Naive thymus-derived CD8-positive, alpha-beta T cell (primary cell): ENCODE measurements at places on chromosomes 5 and 9.
A peak's percentile ranks its signal among the peaks of the same experiment; 100 is the strongest.

DNA sequence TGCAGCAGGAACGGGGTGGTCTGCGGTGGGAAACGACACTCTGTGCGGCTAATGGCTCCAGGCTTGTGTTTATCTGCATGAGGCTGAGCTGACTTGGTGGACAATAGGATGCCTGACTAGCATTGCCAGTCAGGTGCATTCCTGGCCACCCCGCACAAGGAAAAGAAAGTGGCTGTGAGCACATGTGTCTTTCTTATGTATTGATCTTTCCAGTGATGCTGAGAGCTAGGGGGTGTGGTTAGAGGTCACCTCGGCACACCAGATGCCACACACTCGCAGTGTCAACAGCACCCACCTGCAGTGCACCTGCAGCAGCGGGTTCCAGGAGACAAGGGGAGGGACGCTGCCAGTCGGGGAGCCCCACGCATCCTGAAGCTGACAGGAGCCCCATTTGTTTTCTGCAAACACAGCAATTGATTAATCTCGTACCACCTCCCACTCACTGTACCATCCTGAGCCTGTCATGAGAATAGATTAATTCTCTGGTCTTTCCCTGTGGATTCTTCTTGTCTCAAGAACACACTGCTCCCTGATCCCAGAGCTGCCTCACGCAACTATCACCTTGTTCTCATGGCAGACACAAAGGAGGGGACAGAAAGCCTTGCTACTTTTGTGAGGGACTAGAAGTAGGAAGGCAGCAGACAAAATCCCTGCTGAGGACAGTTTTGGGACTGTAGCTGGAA is 251.7 kb upstream of the WWC1 start:
- no peaks in the 10 kb centered on the region for H3K4me1 ChIP-seq
- no peaks in the 10 kb centered on the region for H3K27me3 ChIP-seq
- no peak overlapping the region for H3K4me3 ChIP-seq
- no peaks in the 10 kb centered on the region for H3K36me3 ChIP-seq
- no peak for DNase-seq

GRCh38 chr5:172664681-172665541 is 23.8 kb downstream of the NEURL1B start:
- H3K27me3 ChIP-seq: no peaks in the 10 kb centered on the region
- H3K4me1 ChIP-seq: no peaks in the 10 kb centered on the region
- no peak overlapping the region for H3K27ac ChIP-seq
- no peak for DNase-seq

- peaks cover 7% of the 10 kb centered on the region for H3K27me3 ChIP-seq
- DNase-seq: no peak
- no peak overlapping the region for H3K27ac ChIP-seq
- H3K4me3 ChIP-seq: no peak overlapping the region
These were observed 116.1 kb upstream of the CXCL14 start for GRCh38 chr5:135694906-135695305.

GRCh38 chr5:172622091-172623046 is 18.7 kb upstream of the NEURL1B start:
- no peaks in the 10 kb centered on the region for H3K4me1 ChIP-seq
- no peaks in the 10 kb centered on the region for H3K27me3 ChIP-seq
- no peak overlapping the region for H3K4me3 ChIP-seq
- H3K36me3 ChIP-seq: no peaks in the 10 kb centered on the region
- no peak overlapping the region for H3K27ac ChIP-seq

GRCh38 chr9:112705768-112706427 is 12.0 kb downstream of the INIP start:
- DNase-seq: no peak
- peaks cover 23% of the 10 kb centered on the region for H3K4me1 ChIP-seq
- no peak overlapping the region for H3K27ac ChIP-seq
- H3K27me3 ChIP-seq: no peaks in the 10 kb centered on the region

GRCh38 chr9:673264-673965 is 168.1 kb upstream of the DMRT1 start:
- no peak overlapping the region for H3K4me3 ChIP-seq
- H3K27me3 ChIP-seq: peaks cover under 1% of the 10 kb centered on the region
- H3K27ac ChIP-seq: no peak overlapping the region
- H3K4me1 ChIP-seq: peaks cover 2% of the 10 kb centered on the region
- peaks cover 19% of the 10 kb centered on the region for H3K36me3 ChIP-seq

- DNase-seq: peak; percentile 44
- H3K4me3 ChIP-seq: peak overlapping the region; percentile 68
- H3K36me3 ChIP-seq: no peaks in the 10 kb centered on the region
- H3K27me3 ChIP-seq: no peaks in the 10 kb centered on the region
- peaks cover 27% of the 10 kb centered on the region for H3K4me1 ChIP-seq
- H3K27ac ChIP-seq: peak overlapping the region; percentile 20
These were observed 41.4 kb downstream of the GLRX start for GRCh38 chr5:95781101-95781583.

DNA sequence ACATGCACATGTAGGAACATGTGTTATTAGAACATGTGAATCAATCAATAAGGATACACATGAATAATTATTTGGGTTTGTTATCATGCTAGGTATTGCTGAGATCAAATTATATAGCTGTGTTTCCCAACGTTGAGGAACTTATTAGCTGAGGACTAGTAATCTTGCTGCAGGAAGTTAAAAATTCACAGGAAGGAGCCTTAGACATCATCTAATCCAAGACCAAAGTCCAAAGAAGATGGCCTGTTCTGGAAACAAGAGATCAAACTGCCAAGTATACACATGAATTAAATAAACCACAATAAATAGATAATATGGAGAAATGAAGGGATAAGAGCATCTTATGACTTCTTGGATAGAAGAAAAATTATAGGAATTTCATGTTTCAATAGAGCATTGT is 19.9 kb downstream of the POU5F2 start:
- no peak overlapping the region for H3K4me3 ChIP-seq
- H3K27ac ChIP-seq: no peak overlapping the region
- H3K4me1 ChIP-seq: peaks cover 13% of the 10 kb centered on the region
- H3K36me3 ChIP-seq: peaks cover 12% of the 10 kb centered on the region
- no peaks in the 10 kb centered on the region for H3K27me3 ChIP-seq
- DNase-seq: no peak

DNA sequence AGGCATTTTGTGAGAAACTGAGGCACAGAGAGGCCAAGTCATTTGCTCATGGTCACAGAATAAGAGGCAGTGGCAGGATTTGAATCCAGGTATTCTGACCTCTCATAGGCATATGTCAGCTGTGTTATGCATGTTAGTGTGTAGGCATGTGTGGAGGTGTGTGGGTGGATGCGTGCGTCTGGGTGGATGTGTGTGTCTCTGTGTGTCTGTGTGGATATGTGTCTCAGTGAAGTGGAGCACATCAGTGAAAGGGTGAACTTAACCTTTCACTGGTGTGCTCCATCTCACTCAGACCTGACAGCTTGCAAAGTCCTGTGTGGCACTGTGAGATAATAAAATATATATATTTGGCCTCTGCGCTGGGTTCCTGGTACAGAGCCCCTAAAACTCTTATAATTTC is 32.0 kb upstream of the SMU1 start:
- H3K27ac ChIP-seq: no peak overlapping the region
- no peaks in the 10 kb centered on the region for H3K27me3 ChIP-seq
- H3K4me1 ChIP-seq: no peaks in the 10 kb centered on the region

GRCh38 chr9:114701988-114702387 is 20.0 kb upstream of the TEX48 start:
- H3K27ac ChIP-seq: no peak overlapping the region
- no peak overlapping the region for H3K4me3 ChIP-seq
- no peak for DNase-seq

DNA sequence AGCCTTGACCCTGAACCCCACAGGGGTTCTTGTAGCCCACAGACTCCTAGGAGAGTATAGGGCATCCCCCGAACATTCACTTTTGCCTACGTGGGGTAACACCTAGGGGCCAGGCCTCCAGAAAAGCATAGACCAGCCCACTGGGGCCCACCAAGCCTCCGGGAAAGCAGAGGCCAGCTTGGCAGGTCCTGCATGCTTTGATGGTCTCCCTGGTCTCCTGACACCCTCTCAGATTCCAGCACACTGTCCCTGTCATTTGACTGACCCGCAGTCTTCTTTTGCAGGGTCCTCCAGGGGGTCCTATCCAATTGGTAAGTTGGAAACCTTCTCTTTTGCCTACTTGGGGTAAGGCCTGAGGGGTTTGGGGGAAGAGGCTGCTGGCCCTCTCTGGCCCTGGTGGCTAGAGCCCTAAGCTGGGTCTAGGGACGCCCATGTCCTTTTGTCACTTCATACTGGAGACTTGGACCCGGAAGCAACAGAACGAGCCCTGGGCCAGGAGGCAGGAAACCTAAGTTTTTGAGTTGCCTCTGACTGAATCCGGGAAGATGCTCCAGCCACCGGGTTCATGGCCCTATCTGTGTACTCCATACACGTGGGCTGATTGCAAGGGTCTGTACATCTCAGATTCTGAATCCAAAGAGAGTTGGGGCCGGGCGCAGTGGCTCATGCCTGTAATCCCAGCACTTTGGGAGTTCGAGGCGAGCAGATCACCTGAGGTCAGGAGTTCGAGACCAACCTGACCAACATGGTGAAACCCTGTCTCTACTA is 20.9 kb upstream of the ORM1 start:
- no peak overlapping the region for H3K4me3 ChIP-seq
- H3K4me1 ChIP-seq: peaks cover 9% of the 10 kb centered on the region
- no peak overlapping the region for H3K27ac ChIP-seq
- no peak for DNase-seq

DNA sequence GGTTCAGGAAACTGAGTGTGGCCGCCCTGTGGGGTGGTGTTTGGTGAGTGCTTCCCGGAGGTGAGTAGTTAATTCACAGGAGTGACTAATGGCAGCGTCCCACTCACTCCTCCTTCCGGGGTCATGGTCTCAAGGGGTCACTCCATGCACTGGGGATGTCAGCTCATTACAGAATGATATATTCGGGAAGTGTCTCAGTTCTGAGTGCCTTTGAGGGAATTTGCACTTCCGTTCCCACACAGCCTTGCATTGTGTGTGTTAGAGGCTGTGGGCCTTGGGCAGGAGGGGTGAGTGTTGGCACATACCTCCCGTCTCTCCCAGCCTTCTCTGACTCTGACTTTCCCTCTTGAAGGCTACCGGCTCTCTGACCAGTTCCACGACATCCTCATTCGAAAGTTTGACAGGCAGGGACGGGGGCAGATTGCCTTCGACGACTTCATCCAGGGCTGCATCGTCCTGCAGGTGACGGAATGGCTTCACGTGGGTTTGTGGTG is 10.5 kb upstream of the AHRR start:
- no peaks in the 10 kb centered on the region for H3K4me1 ChIP-seq
- no peaks in the 10 kb centered on the region for H3K27me3 ChIP-seq
- no peak for DNase-seq
- no peaks in the 10 kb centered on the region for H3K36me3 ChIP-seq

- no peak for DNase-seq
- no peak overlapping the region for H3K4me3 ChIP-seq
- peaks cover 28% of the 10 kb centered on the region for H3K36me3 ChIP-seq
These were observed 56.6 kb downstream of the SMC5 start for GRCh38 chr9:70315389-70315788.

GRCh38 chr5:169222934-169223594 is 77.9 kb downstream of the SLIT3 start:
- peaks cover 11% of the 10 kb centered on the region for H3K27me3 ChIP-seq
- no peaks in the 10 kb centered on the region for H3K4me1 ChIP-seq
- H3K27ac ChIP-seq: no peak overlapping the region
- no peaks in the 10 kb centered on the region for H3K36me3 ChIP-seq

DNA sequence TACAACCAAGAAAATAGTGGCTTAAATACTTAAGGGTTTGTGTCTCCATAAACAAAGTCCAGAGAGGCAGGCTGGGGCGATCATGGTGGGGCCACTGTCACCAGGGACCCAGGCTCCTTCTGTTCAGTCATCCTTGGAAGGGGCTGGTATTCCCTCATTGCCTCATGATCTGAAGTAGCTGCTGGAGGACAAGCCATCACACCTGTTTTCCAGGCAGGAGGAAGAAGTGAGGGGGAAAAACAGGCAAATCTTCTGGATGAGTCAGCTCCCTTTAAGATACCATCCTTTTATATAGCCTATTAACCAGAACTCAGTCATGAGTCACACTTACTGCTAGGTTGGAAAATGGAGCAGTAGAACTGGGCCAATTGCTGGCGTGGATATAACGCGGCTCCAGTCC is 92.3 kb downstream of the DAP start:
- DNase-seq: no peak
- no peaks in the 10 kb centered on the region for H3K36me3 ChIP-seq
- H3K4me3 ChIP-seq: no peak overlapping the region
- no peaks in the 10 kb centered on the region for H3K4me1 ChIP-seq
- no peak overlapping the region for H3K27ac ChIP-seq

- H3K4me3 ChIP-seq: peak overlapping the region; percentile 45
- H3K27ac ChIP-seq: peak overlapping the region; percentile 93
- peaks cover 58% of the 10 kb centered on the region for H3K36me3 ChIP-seq
- DNase-seq: peak; percentile 14
- no peaks in the 10 kb centered on the region for H3K27me3 ChIP-seq
- peaks cover 59% of the 10 kb centered on the region for H3K4me1 ChIP-seq
These were observed 103.7 kb downstream of the EHMT1 start for GRCh38 chr9:137722481-137722880.

DNA sequence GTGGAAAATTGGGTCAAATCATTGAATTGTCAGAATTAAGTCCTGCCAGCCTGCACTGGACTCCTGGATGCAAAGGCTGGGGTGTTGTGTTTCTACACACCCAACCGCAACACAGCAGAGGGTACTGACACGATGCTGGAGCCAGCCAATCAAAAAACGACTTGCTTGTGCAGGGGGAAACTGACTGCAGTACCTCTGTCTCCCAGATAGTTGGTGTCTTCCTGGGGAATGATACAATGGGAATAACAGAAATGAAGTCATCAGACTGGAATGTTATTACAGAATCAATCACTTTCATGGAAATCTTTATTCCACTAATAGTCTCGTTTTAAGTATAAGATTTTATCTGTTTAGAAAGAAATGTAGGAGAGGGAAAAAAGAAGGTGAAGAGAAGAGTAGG is 330.3 kb downstream of the MLLT3 start:
- H3K4me3 ChIP-seq: no peak overlapping the region
- no peak for DNase-seq
- no peaks in the 10 kb centered on the region for H3K4me1 ChIP-seq

GRCh38 chr5:2991884-2992283 is 240.4 kb upstream of the IRX2 start:
- no peaks in the 10 kb centered on the region for H3K36me3 ChIP-seq
- H3K27ac ChIP-seq: no peak overlapping the region

DNA sequence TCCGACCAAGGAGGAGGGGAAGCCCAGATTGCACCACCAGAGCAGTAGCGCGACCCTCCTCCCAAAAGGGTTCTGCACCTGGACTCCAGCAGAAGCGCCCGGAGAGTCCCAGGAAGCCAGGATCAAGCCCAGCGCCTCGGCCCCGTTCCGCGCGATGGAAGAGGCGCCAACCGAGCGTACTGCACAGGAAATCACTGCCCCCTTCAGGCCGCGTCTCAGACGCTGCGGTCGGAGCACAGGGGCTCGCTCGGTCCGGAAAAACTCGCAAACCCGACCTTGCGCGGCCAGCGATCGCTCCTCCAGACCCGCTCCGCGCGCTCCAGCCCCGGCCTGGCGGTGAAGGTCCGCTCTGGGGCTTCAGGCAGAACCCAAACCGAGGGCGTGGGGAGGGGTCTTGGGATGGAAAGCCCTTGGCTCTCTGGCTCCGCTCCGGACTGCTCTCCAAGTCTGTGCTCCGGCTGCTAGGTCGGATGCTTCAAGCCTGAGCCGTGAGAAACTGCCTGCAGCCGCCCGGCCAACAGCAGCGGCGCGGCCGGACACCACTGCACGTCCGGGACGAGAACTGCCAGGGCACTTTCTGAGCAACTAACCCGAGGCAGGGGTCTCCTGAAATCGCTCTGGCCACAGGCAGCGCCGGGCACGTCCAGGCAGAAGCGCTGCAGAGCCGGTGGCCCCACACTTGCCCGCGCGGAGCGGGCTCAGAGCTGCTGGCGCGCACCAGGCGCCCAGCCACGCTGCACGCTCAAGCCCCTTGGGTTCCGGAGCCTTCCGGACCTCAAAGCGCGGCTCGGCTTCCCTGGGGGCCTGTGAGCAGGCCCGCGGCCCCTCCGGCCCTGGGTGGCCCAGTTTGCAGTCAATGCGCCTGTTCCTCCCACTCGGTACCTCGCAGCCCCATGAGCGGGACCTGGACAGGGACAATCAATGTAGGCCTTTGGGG is 1.3 kb downstream of the GABBR2 start:
- peaks cover 73% of the 10 kb centered on the region for H3K27me3 ChIP-seq
- H3K4me1 ChIP-seq: peaks cover 10% of the 10 kb centered on the region
